ENCODE measurements at places on chromosomes 2 and 18. TPM values are rescaled to one million over a fixed set of nuclear protein-coding genes. Genes with fewer than 3 reads are reported as not detected.

ABCG8 gene
- total RNA-seq, result not detected

UGT1A5 gene
- not detected for total RNA-seq

CXCR1 gene
- 0.19 TPM for total RNA-seq

ACKR3 gene
- total RNA-seq, result 4.5 TPM

CYS1 gene
- 0.11 TPM for total RNA-seq

CXCR4 gene
- 293 TPM for total RNA-seq

SCN9A gene
- total RNA-seq, result not detected

KLHL41 gene
- total RNA-seq, result not detected

TBC1D8 gene
- total RNA-seq, result 0.79 TPM
